ENCODE measurements at places on chromosomes 12 and 14.

GRCh38 chr12:132163911-132164288 lies 19.6 kb downstream of the NOC4L start:
- DNase-seq, result no peak

DNA sequence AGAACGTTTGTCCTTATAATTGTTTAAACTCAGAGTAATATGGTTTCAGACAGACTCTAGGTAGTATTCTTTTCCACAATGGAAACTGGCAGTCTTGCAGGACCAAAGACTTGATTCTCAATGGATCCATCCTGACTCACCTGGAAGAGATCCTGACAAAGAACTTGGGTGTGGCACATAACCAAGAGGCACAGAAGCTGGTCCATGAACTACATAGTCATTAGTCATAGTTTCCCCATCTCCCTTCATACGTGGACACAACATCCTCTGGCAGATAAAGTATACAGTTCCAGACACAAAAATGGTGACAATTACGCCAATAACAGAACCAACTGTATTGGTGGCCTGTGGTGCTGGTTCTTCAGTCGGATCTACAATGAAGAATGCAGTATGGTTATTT lies 55.8 kb downstream of the BCL2L14 start:
- no peak for DNase-seq

DNA sequence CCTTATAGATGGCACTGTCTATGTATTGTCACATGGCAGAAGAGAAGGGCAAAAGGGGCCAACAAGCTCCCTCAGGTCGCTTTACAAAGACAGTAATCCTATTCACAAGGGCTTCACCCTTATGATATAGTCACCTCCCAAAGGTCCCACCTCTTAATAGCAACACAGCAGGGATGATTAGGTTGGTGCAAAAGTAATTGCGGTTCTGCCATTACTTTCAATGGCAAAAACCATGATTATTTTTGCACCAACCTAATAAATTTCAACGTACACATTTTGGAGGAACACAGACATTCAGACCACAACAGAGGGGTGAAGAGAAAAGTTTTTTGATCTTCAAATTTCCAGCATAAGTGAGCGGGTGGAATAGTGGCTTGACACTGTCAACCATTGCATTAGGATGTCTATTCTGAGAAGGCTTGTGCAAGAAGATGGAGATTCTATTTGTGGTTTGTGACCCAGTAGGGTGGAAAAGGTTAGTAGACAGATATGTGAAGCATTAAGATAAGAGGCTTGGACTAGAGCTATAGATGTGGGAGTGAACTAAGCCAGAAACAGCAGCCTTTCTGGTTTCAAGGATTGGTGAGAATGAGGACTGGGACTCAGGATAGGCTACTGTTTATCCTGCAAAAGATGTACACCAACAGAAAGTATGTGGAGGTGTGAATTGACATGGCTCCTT lies 75.5 kb upstream of the CPSF6 start:
- DNase-seq, result no peak

- no peak for DNase-seq
Observed at GRCh38 chr14:89537911-89538310, 120.9 kb upstream of the FOXN3 start.

- DNase-seq, result no peak
Observed at GRCh38 chr12:104689635-104690034, 232.9 kb downstream of the CHST11 start.

DNA sequence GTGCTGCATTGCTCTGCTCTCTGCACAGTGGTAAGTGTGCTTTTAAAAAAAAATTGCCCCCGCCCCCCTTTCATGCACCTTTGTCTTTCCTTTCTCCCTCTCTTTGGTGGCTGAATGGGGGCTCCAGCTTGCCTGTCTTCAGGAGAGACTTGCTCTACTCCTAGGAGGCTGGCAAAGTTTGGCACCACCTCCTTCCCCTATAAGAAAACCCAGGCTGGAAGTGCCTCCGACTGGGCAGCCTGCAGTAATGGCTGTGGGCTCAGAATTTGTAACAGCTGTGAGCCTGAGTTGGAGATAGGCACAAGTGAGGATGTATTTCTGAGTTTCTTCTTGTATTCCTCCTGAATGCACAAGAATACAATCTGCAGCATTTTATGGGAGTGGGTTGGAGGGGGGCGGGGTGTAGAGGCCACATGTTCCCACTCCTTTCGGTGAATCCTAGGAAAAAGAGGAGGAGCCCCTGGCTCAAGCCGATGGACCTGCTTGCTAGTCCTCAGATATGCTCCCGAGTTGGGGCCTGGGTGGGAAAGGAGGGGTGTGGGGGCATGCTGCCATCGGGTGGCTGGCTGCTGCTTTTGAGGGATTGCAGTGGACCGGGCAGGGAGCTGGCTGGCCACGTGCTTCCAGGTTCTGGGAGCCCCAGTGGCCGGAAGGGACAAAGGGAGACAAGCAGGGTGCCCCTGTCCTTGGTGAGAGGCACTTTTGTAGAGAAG lies 124.3 kb downstream of the TSPAN9 start:
- no peak for DNase-seq

DNA sequence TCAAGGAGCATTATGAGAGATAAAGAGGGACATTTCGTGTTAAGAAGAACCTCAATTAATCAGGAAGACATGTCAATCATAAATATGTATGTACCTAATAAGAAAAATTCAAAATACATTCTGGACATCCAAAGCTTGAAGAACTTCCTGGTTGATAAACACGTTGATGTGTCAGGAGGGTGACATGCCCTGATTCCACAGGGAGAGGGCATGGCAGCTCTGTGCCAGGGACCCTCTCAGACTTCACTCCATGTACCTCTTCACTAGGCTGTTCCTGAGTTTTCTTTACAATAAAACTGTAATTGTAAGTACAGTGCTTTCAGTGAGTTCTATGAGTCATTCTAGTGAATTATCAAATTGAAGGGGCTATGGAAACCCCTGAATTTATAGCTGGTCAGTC lies 163.5 kb downstream of the CFAP54 start:
- DNase-seq, result no peak

DNA sequence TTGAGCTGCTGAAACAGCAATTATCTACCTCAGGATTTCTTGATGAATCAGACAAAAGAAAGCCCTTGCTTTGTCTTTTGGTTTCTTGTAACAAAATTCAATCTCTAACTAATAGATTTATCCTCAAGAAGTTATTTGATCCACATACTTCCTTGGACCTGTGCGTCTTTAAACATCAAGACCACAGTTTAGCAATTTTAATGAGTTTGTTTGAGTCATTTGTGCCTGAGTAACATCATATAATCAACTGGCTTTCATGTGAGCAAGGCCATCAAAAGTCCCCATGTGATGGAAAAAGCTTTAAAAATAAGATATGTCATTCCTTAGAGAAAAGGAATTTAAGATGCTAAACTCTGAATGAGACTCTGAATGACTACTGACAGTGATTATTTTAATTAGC lies 52.3 kb downstream of the KCNC2 start:
- DNase-seq, result no peak

Measured in activated CD8-positive, alpha-beta T cell treated with anti-CD3 and anti-CD28 coated beads, Interleukin-2, amount 10 ng/mL, durations not matched to agents 7 days and 5 days (primary cell).